Activated CD4-positive, alpha-beta T cell treated with anti-CD3 and anti-CD28 coated beads, Interleukin-2, Interleukin-4, amounts not matched to agents 100 ng/mL and 50 ng/mL, durations not matched to agents 16 hours and 8 hours (primary cell): ENCODE measurements at places on chromosomes 6 and 20.
A peak's percentile ranks its signal among the peaks of the same experiment; 100 is the strongest.

DNA sequence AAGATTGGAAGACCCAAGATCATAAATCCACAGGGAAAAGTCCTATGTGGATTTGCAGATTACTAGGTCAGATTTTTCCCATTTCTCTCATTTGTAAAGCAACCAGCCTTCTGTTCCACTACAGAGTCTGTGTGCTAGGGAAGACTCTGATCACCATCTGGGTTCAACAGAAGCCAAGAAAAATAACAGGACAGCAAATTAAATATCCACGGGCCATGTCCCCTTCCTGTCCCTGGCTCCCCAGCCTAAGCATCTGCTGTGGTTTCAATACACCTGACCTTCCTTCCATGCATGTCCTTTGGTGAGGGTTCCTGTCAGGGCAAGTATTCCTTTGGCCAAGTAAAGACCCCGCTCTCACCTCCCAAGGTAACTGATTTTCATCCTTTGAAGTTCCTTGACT lies 558.8 kb downstream of the KIF16B start:
- no peak for DNase-seq

- no peak for DNase-seq
Measured at GRCh38 chr6:128521282-128521632, 858 bp upstream of the PTPRK start.

DNA sequence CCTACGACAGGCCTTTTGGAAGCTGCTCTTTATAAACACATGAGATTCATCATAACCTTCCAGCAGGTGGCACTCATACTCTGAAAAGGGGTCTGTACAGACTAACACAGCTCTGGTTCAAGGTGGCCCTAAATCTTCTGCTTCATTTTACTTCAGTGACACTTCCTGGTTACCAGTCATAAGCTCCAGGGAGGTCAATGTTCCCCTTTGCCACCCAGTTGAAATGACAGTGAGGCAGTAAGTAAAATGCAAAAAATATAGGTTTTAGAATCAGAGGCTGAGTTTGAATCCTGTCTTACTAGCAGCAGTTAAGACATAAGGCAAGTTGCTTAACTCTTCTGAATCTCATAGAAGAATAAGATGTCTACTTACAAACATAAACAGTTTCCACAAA lies 132.8 kb downstream of the CDK19 start:
- peak; percentile 86 for DNase-seq

- no peak for DNase-seq
Measured at GRCh38 chr6:34343806-34344205, 48.7 kb downstream of the NUDT3 start.

DNA sequence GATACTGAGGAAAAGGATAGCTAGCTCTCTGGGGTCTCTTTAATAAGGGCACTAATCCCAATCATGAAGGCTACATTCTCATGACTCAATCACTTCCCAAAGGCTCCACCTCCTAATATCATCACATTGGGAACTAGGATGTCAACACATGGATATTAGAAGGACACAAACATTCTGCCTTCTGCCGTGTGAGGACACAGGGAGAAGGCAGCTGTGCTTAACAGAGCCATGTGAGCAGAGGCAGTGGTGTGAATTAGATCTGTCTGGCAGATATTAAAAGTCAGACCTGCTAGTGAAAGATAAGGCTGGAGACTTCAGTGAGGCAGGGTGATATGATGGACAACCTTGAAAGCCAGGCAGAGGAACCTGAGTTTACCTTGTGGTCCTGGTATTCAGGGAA lies 341.9 kb downstream of the ARHGAP18 start:
- no peak for DNase-seq

DNA sequence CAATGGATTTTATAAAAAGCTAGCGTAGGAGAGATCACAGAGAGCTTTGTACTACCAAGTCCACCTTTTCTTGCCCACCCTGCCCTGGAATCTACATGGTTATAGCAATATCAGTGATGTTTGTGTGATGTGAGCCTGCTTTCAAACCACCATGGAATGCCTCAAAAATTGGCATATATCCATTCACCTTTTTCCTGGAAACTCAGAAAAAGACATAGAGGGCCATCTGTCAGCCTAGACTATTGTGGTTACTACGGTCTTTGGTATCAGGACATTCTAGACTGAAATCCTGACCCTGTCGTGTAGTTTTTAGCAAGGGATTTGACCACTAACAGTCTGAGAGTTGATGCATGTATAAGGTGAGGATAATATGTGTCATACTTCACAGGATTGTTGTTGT lies 239.6 kb downstream of the GRIK2 start:
- DNase-seq, result no peak

- DNase-seq, result peak; percentile 21
Measured at GRCh38 chr6:79072640-79073181, 5.3 kb downstream of the PHIP start.

DNA sequence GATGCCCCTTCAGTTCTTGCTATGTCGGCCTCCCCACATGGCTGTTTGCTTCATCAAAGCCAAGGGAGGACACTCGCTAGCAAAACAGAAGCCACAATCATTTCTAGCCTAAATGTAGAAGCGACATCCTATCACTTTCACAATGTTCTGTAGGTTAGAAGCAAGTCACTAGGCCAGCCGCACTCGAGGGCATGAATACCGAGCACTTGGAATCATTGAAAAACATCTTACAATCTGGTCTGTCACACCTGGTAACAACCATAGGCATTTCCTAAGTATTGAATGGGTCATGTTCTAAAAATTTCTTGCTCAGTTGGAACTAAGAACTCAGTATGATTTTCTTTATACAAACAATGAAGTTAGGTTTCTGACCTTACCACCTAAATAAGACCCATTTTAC lies 192.3 kb downstream of the AIG1 start:
- DNase-seq, result no peak

- DNase-seq, result no peak
Measured at GRCh38 chr6:134746140-134746539, 203.8 kb downstream of the ALDH8A1 start.

- DNase-seq, result peak; percentile 14
Measured at GRCh38 chr6:35213824-35214756, at the start of gene SCUBE3. TSS of gene SCUBE3 (plus strand) at chr6:35213956. CDS start at chr6:35214419, 463 bp downstream.

DNA sequence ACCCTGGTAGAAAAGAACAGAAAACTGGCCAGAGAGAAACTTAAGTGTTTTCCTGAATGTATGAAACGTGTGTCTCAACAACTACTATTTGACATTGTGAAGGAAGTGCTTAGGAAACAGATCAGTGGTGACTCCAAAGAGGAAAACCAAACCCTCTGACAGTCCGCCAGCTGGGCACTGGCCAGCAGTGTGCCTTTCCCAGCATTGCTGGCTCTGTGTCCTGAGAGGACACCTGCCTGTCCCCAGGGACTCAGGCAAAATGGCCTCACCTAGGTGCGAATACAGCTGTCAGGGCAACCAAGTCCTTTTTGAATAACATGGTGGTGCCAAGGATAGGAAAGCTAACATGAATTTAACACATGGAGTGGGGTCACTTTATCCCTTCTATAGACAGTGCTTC lies 72.5 kb downstream of the NDUFAF5 start:
- DNase-seq, result no peak

DNA sequence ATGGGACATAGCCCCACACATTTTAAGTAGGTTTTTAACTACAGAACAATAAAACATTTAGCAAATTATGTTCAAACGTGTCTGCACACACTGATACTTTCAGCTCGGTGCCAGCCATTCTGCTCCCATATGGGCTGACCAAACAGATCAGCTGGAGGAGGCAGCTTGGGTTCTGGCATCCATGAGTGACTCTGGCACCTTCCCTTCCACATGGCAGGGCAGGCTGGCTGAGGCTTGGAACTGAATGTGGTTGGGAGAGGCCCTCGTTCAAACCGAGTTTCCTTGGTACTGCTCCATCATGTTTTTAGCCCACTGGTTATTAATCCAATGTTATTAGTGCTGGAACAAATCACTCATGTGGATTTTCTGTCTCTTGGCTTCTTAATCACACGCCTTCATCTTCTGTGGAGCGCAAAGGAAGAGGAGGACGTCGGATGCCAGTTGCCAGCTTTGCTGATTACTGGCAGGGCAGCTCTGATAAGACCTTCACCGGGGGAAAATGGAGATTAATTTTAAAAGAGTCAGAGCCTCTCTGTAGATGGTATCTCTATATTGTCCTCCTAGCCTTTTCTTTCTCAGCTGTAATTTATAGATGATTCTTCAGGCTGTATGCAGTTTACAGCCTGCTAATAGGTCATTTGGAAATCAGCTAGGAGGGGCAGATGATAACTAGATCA lies 93.1 kb upstream of the TIAM2 start:
- no peak for DNase-seq

- DNase-seq, result no peak
Measured at GRCh38 chr20:45069261-45069660, 31.7 kb downstream of the KCNS1 start.

- no peak for DNase-seq
Measured at GRCh38 chr6:74611220-74611619, 594.6 kb downstream of the COL12A1 start.

GRCh38 chr20:22338140-22338708 lies 246.1 kb downstream of the FOXA2 start:
- no peak for DNase-seq

DNA sequence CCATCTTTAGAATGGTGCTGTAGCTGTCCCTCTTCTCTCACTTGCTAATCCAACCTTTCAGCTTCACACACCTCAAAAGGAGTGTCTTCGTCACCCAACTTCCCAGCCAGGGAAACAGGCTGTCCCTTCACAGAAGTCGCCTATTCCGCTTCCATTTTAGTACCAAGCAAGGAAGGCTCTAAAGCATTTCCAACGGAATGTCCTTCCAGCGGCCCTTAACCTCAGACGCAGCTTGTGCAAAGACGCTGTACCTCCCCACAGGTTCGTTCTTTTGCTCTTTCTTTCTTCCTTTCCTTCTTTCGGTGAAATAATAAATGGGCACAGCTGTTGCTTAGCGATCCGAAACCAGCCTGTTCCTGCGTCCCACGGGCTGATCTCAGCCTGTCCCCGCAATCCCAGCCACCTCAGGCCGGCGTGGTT lies 1.5 kb downstream of the PTPRT start:
- no peak for DNase-seq

DNA sequence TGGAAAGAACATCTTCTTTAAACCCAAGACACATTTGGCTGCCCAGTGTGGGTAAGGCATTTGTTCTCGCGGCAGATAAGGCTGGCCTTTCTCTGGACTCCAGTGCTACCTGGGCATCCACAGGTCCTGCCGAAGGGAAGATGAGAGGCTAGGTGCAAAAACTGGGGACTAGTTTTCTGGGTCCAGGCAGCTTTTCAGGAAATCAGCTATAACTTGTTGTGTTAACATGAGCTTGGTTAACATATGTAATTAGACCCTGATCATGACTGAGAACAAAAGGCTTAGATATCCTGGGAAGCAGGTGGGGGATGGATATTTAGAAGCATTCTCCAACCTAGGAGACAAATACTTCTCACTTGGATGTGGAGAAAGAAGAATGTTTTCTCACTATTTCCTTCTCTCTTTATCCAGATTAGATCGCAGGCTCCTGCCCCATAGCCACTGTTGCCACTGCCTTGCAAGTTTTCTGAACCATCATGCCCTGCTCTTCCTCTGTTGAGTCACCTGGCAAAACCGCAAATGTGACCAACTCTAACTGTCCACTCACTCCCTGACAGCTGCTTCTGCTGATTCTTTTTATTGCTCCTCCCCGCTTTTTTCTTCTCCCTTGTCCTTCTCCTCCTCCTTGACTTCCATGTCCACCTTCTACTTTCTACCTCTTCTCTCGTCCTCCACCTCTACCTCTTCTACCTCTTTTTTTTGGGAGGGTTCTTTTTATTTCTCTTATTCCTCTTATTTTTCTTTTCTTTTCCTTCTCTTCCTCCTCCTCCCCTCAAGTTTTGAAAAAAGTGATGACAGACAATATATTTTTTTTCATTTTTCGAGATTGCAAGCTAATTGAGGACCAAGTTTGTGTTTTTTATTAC lies 258.1 kb downstream of the UTRN start:
- peak; percentile 30 for DNase-seq

DNA sequence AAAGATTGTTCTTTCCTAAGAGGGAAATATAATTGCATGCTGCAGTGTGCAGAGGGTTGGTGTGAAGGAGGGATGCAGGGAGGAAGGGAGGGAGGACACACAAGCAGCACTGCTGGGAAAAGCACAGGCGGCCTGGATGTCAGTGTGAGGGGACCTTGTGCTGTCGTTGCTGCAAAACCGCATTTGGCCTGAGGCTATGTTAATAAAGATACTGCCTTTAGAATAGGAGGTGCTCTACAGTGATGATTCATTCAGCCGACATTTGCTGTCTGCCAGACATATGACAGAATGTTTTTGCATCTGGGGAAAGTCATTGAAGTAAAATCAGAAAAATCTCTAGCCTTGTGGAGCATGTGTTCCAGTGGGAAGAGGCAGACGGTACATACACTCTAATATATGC lies 50.5 kb upstream of the TRIM26 start:
- DNase-seq, result no peak

DNA sequence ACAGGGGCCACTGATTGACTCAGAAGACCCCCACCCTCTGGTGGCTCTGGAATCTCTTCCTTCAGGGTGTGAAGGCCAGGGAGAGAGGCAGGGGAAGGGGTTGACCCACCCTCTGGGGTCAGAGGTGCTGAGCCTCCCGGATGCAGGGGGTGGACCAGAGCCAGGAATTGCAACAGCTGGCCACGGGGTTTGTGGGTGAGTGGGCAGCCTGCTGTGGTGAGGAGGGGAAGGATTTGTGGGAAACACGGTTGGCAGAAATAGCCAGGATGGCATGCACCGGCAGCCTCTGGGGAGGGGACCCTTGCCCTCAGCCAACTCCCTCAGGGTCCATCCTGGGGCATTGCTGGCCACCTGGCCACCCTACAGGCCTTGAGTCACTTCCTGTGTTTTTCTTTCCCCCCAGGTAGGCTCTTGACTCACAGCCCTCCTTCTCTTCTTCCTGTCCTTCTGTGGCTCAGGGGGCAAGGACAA lies 92.8 kb downstream of the MRPL14 start:
- no peak for DNase-seq
